ENCODE measurements at places on chromosomes 3 and 15.

GRCh38 chr3:160225176-160226025 lies at the start of gene C3orf80:
C3orf80 (plus strand) TSS chr3:160225422; CDS start chr3:160225636, 214 bp downstream.
- peak; percentile 79 for DNase-seq

DNA sequence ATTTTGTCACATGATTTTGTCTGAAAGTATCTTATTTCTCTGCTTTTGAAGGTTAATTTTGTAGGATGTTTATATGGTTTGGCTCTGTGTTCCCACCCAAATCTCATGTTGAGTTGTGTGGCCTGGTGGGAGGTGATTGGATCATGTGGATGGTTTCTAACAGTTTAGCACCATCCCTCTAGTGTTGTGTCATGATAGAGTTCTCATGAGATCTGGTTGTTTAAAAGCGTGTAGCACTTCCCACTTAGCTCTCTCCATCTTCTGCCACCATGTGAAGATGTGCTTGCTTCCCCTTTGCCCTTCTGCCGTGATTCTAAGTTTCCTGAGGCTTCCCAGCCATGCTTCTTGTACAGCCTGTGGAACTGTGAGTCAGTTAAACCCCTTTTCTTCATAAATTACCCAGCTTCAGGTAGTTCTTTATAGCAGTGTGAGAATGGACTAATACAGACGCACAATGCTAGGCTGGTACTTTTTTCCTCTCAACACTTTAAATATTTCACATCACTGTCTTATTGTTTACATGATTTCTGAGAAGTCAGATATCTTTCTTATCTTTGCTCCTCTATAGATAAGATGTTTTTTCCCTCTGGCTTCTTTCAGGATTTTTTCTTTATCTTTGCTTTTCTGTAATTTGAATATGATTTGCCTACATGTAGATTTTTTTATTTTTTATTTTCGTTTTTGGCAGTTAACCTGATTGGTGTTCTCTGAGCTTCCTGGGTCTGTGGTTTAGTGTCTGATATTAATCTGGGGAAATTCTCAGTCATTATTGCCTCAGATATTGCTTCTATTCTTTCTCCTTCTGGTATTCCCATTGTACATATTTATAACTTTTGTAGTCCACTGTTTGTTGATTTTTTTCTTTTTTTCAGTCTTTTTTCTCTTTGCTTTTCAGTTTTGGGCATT lies 22.2 kb downstream of the BTD start:
- DNase-seq = no peak

- DNase-seq = no peak
Observed at GRCh38 chr15:70147778-70148177, 50.1 kb upstream of the TLE3 start.

DNA sequence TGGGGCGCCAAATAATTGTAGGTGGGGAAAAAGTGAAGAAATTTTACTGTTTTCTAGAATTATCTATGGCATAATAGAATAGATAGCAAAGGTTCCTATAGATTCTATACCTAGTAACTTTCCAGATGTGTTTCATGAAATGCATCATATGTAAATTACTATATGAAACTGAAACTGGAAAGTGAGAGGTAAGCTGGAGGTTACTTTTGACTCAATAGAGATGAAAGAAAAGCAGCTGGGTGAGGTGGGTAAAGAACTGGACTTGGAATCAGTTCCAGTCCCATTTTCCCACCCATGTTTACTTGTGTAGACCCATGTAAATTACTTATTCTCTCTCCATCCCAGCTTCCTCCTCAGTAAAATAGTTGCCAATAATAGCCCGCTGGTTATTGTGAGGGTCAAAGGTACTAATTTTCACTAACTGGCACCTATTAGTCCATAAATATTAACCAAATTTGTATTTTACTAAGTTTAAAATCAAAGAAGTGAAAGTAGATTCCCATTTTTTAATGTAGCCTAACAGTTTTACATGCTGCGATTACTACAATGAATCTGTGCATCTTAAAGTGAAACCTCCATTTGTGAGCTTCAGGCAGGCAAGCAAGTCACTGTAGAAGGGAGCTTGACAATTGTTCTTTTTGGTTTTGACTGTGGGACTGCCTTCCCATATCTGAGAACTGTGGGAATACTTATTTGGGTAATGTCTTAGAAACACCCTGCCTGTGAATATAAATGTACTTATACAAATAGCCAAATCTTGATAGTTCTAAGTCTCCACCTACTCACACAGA lies 312.1 kb downstream of the SLC9A9 start:
- DNase-seq = no peak

GRCh38 chr15:43218908-43219706 lies 1.7 kb downstream of the EPB42 start:
- DNase-seq = no peak

GRCh38 chr3:21426920-21427319 lies 324.1 kb downstream of the ZNF385D start:
- no peak for DNase-seq

GRCh38 chr15:67897646-67898339 lies 57.9 kb upstream of the RNU6-1 start:
- no peak for DNase-seq

- no peak for DNase-seq
Observed at GRCh38 chr3:4474683-4475490, 7.8 kb upstream of the SUMF1 start.

DNA sequence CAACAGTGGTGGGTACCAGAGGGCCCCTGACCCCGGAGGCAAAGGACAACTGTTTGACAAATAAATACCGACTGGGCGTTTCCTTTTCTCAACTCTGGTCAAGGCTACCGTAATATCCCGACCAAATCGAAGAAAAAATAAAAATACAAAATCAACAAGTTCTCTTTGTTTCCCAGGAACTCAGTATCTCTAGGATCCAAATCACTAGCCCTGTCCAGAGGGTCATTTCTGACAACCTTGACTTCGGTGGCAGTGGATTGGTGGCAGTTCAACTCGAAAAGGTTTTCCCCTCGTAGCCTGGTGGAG lies 456 bp upstream of the DGKG start:
- DNase-seq = no peak
